Left kidney (tissue), 8 donors: ENCODE measurements at places on chromosomes 5 and 9.

DNA sequence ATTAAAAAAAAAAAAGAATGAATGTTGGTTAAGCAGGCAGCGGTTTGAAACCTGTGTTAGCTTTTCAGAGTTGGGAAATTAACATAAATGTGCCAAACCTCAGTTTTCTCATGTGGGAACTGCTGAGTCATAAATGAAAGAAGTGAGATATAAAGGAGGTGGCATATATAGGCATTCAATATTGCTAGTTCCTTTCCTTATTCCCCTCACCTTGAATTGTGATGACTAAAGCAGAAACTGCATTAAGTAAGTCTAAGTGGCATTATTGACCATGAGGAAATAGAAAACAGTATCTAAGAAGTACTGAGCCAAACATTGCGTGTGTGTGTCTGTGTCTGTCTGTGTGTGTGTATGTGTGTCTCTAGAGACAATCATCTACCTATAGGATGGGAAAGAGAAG, 691.2 kb downstream of the TLR4 start:
- DNase-seq, result no peak

DNA sequence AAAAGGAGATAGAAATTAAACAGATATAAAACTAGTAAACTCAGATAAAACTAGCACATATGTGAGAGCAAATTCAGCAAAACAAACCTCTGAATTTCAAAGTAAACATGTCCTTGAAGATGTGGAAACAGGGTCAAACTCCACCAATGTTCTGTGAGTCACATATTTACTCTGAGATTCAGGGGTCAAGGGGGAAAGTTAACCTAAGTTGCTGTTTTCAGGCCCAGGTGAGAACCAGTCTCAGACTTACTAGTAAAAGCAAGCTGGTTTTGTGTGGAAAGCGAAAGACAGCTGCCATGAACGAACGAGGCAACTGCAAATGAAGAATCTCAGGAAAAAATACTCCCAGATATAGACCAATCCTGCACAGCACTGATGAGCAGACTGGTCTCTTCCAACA, 29.0 kb downstream of the PSMB7 start:
- DNase-seq, result no peak

- no peak for DNase-seq
Observed at GRCh38 chr5:145433077-145433476, 402.1 kb downstream of the PRELID2 start.

GRCh38 chr5:72543365-72543764, 36.2 kb upstream of the ZNF366 start:
- DNase-seq, result no peak

- no peak for DNase-seq
Observed at GRCh38 chr5:132825834-132826391, 4.5 kb downstream of the SHROOM1 start.

- DNase-seq, result no peak
Observed at GRCh38 chr9:123616707-123617106, 260.7 kb downstream of the CRB2 start.

DNA sequence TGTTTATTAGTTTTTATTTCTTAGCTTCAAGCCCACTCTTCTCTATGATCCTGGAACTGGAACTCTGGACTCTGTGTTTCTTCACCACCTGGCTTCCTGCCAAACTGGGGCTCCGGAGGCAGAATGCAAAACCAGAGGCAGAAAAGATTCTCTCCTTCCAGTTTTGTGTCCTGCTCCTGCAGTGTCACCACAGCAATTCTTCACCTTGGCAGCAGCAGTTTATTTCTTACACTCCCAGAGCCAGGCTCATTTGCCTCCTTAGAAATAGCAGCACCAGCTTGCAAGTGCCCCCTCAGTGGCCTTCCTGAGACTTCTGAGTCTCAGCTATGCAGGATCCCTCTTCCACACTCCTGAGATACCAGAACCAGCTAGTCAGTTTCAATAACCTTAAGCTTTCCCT, 26.7 kb upstream of the CAMK4 start:
- no peak for DNase-seq

DNA sequence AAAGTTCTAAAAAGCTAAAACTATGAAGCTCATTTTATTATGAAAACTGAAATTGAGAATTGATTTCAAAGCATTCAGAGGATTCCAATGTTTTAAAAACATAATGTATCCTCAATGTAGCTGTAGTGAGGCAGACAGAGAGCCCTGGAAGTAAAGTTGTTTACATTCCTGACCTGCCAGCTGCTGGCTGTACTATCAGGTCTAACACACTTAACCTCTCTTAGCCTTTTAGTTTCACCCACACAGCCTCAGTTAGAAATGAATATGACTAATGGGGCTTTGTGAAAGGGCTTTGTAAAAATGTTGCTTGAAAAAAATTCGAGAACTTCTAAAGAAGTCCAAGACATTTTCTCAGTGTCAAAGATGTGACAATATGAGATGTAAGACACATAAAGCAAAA, 122.6 kb downstream of the FBXL17 start:
- no peak for DNase-seq

- DNase-seq, result peak; percentile 27
Observed at GRCh38 chr5:138752341-138752950, 779 bp upstream of the CTNNA1 start.

- DNase-seq, result no peak
Observed at GRCh38 chr9:130285271-130285670, 19.7 kb downstream of the HMCN2 start.

DNA sequence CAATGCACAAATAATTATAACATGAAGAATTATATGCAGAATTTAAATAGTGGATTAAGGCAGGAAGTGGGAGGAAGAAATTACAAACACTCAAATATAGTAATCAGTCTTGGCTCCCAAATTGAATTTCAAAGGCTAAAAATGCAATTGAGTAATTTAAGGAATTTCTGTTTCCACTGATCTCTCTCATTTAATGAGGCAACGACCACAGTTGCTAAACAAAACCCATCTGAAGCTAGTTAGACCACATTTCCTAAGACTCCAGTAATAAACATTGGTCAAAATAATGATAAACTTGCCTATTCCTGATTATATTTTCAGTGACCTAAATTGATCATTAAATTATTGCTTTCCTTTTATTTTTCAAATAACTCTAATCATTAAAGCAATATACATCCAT, 174.3 kb upstream of the GRIN3A start:
- DNase-seq, result no peak

- peak; percentile 62 for DNase-seq
Observed at GRCh38 chr5:177446200-177447065, at the start of gene PRR7. Gene PRR7 (plus strand): TSS chr5:177446814. CDS start chr5:177455068, 8,254 bp downstream.

DNA sequence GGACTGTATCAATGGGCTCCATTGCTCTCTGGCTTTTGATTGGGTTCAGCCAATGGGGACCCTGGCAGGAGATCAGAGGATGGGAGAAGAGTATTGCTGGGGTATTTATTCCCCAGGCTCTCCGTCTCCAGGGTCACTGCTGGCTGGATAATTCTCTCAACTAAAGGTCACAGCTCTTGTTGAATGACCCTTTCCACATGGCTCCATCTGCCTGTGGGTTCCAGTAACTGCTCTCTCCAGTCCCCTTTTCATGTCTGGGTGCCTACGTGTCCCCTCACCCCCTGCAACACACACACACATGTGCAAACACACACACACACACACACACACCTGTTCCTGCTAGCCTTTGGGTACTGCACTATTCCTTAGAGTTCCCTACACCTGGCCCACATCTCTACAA, 53.9 kb upstream of the RIC1 start:
- no peak for DNase-seq

DNA sequence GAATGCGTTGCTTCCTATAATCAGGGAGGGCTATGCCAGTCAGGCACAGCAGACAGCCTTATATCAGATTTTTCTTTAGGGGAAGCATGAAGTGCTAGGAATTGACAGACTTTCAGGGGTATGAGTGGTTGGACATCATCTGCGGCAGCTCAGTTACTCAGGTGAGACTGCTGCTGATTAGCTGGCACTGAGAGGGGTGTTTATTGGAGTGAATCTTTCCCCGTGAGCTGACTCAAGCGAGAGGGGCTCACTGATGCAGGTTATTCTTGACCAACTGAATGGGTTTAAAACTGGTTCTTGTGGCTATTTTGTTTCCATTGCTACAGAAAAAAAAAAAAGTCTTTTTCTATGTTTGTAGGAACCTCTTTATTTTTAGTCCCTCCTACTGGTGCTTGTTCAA, 46.2 kb upstream of the TNPO1 start:
- DNase-seq, result no peak

DNA sequence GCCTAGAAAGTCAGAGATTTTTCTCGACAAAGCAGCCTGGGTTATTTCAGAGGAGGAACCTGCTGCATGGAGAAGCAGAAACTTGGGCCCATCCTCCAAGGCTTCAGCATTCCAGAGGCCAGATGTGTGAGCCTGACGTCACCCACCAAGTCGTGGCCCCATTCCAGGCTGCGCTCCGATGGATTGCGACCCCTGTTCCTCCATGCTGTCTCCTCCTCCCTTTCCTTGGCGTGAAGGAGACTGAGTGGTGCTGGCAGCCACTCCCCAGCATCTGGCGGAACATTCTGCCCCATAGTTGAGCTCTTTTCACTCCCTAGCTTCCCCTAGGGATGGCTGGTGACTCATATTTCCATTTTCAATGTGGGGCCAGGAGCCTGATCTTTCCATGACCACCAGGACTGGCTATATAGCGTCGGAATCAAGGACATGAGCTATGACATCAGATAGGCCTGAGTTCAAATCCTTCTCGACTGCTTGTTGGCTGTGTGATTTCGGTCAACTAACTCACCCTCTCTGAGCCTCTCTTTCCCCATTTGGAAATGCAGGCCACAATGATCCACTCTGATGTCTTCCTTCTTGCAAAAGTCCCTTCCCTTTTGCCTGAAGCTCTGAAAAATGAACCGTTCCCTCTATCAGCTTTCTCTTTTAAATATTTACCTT, 24.5 kb upstream of the DUSP1 start:
- peak; percentile 87 for DNase-seq

DNA sequence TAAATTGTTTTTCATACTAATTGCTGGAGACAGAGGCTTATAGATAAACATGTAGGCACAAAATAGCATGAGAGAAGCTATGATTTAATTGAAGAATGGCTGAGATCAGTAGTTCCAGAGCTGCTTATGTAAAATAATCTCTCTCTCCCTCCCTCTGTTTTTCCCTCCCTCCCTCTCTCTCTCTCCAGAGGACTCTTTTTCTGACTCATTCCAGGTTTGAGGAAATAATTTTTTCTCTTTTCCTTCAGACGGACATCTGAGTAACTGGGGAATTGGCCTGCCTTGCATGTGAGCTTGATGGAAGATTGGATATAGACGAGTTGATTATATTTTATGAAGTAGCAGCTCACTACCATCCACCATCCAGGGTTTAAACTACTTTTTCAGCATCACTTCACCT, 35.5 kb downstream of the KCTD16 start:
- no peak for DNase-seq

DNA sequence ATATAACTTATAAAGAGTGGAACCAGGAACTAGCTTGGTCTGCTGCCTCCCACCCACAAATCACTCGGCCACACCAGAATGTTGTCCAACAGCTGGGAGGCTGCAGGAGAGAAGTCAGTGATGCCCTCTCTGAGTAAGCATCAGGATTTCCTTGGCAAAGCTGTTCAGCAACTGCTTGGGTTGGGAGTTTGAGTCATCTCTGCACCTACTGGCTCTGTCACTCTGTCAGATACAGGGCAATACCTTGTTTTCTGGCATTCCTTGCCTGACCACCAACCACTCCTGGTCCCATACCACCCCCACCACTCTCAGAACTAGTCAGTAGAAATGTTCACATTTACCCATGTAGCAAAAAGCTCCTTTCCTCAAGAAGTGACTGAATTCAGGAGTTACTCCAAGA, 36.8 kb upstream of the GCNT4 start:
- DNase-seq, result no peak

GRCh38 chr5:177367323-177367848, 9.7 kb downstream of the RGS14 start:
- DNase-seq, result no peak

DNA sequence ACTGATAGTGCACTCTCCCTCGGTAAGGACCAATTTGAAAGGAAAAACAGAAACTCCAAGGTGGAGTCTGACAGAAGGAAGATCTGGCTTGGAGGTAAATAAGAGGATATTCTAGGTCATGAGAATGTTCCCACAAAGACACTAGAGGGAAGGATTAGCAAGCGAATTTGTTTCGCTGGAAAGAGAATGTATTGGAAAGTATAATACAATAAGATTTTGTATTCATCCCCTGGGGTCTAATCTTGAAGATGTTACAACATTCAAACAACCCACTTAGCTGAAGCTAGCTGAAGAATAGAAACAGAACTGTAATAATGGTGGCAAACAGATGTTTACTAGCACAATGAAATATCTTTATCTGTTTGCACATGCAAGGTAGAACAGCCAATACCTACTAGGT, 158.7 kb downstream of the GNAQ start:
- DNase-seq, result no peak

DNA sequence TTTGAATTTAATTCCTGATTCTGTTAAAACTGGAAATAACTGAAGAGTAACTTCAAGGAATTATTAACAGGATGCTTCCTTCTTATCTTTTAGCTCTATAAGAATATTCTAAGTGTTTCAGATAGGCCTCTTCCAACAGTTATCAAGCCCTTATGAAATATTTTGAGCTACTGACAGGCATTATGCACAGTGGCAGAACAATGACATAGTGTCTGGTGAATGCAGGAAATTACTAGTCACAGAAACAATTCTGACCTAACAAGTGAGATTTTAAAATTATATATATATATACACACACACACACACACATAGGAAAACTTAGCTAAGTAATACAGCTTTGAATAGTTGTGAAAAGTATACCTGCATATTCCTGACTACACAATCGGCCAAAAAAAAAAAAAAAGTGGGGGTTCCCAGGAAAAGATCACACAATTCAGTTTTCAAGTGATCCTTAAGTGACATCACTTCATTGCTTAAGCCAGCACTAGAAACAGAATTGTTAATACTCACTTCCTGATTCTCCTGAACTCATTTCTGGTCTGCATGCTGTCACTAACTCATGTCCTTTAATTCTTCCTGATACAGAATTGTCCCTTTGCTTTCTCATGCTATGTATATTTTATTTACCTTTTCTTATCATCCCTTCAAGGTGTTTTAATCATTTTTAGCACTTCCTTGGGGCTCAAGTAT, 77.3 kb downstream of the SLC25A46 start:
- no peak for DNase-seq

GRCh38 chr9:123475407-123475806, 119.4 kb downstream of the CRB2 start:
- DNase-seq, result no peak

GRCh38 chr5:14971873-14972272, 100.3 kb upstream of the ANKH start:
- no peak for DNase-seq

- DNase-seq, result no peak
Observed at GRCh38 chr9:18668944-18669343, 195.0 kb downstream of the ADAMTSL1 start.

- no peak for DNase-seq
Observed at GRCh38 chr5:115381911-115382662, 85.6 kb upstream of the CCDC112 start.
